Stimulated activated CD8-positive, alpha-beta memory T cell treated with anti-CD3 and anti-CD28 coated beads, Interleukin-7, amount 100 ng/mL, for 1 hour (primary cell): ENCODE measurements at places on chromosomes 3 and 15.

GRCh38 chr3:190516416-190516815 lies 2.5 kb downstream of the IL1RAP start:
- DNase-seq, result no peak

GRCh38 chr3:192597506-192597905 lies 129.8 kb downstream of the FGF12 start:
- DNase-seq, result no peak

DNA sequence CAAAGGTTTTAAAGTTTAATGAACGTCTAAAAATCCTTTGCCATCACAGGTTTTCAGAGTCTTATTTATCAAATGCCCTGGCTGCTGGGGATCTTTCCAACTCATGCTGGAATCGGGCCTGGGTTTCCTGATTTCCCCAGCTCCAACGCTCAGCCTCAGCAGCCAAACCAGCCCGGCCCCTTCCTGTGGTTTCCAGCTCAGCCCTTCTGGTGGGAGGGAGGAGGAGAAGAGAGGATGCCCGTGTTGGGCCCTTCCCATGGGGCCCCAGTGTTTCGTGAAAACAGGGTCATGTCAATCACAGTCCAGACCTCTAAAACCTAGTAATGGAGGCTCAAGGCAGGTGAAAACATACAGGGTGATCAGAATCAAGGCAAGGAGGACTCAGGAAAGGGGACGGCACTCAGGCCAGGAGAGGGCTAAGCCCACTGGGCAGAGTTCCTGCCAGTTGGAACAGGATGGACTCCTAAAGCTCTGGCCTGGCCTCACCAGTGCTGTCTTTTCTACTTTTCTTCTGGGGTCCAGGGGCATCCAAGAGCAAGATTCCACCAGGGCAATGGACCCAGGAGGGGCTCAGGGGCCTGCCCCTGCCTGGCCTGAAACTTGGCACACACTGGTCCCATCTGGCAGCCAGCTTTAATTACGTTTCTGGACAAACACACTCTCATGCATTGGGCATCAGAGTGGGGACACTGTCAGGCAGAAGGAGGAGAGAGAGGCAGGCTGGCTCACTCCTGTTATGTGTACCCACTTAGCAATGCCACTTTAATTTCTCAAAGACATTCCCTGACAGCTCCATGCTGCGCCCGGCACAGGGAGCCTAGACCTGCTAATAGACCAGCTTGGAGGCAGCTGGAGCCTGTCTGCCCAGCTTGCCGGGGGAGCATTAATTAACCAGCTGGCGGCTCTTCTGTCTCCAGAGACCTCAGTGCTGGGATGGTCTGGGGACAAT lies 194.6 kb downstream of the FAM43A start:
- DNase-seq, result no peak

- no peak for DNase-seq
Observed at GRCh38 chr15:84552896-84553295, 47.9 kb upstream of the ZSCAN2 start.

- no peak for DNase-seq
Observed at GRCh38 chr3:126451511-126451910, 24.2 kb downstream of the ZXDC start.

- no peak for DNase-seq
Observed at GRCh38 chr15:64251121-64251520, 88.3 kb upstream of the PPIB start.

- DNase-seq, result no peak
Observed at GRCh38 chr3:138588445-138588844, 5.6 kb downstream of the CEP70 start.

DNA sequence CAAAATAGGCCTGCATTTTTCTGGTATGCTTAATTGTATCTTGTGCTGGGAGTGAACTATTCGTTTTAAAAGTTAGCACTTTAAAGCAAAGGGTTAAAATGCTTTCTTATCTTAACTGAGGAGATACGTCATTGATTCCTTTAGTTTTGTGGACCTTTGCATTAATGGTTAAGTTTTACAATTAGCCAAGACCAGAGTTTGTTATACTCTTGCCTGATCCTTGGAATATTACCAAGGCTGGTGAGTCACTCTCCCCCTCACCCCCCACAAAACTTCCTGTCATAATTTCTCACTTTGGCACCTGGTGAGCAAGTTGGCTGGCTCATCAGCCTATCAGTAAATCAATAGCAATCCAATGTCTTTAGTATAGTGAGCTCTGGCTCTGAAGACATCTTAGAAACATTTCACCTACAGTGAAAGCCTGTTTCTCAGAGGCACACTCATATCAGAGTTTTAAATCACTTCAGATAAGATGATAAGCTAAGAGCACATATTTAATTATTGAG lies 26.7 kb downstream of the SLC2A2 start:
- DNase-seq, result no peak

- DNase-seq, result no peak
Observed at GRCh38 chr3:53740956-53741355, 105.3 kb downstream of the CHDH start.

GRCh38 chr15:62491642-62492041 lies 326.6 kb upstream of the C2CD4B start:
- DNase-seq, result no peak

GRCh38 chr15:82805994-82806406 lies at the start of gene FSD2:
Gene FSD2, minus strand, starts transcription at chr15:82806069. Its CDS starts 18,679 bp downstream, at chr15:82787390.
- peak; percentile 2 for DNase-seq

DNA sequence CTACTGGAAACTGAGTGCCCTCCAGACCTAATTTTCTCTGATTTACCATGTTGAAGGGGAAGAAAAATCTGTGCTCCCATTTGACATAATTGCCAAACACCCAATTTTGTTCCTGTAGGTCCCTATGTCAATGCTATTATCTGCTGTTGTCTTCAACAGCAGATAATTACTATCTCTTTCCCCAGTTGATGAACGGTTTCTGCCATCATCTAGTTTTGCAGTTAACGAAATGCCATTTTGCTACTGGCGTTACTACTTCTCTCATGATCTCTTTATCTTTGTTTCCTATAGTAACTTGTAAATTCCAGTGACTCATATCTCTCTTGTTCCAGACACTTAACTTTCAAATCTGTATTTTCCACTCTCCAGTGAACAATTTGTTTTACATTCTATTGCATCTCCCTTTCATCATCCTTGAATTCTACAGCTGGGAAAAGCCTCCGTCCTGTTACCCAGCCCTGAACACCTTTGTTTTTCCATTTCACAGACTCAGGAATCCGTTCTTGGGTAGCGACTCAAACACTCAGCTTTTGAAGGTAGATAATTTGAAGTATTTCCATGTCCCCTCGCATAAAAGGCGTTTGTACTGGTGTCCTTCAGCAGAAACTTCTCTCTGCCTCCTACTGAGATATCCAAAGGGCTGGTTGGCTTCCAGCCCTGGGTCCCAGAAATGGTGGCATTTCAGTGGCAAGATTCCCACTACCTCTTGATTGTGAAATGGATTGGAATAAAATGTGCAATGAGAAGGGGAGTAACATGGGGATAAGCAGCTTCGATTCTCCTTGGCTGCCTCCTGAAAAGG lies 111.7 kb downstream of the FOXB1 start:
- no peak for DNase-seq

GRCh38 chr3:101170062-101170771 lies 150.2 kb downstream of the IMPG2 start:
- DNase-seq, result no peak

- no peak for DNase-seq
Observed at GRCh38 chr3:140051019-140051957, 116.3 kb downstream of the CLSTN2 start.

DNA sequence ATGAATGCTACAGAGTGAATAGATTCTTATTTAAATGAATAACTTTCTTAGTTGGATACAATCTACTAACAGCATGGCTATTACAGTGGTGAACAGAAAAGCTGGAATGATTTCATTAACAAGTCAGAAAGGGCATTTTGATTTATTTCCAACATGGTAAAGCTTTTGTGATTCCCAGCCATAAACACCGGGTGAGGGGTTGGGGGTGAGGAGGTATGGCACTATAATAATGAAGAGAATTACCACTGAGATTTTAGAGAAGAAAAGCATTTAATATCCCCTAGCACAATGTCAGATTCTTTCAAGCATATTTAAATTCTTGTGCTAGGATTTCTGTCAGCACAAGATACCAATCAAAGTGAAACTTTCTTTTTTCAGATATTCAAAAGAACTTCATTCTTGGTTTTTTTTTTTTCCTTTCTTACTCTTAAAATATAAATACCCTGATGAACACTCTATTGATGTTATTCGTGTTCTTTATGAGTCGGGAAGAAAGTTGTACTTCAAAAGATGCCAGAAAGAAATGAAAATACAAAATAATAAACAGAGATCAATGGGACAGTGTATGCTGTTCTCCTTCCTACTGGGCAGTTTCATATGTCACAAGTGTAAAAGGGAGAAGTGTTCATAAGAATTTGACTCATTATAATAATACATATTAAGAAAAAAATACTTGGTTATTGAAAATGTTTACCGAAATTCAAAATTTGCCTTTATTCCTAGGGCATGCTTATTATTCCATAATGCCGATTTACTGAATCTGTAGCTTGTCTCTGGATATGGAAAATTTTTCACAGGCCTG lies 522.8 kb downstream of the CADM2 start:
- DNase-seq, result no peak

DNA sequence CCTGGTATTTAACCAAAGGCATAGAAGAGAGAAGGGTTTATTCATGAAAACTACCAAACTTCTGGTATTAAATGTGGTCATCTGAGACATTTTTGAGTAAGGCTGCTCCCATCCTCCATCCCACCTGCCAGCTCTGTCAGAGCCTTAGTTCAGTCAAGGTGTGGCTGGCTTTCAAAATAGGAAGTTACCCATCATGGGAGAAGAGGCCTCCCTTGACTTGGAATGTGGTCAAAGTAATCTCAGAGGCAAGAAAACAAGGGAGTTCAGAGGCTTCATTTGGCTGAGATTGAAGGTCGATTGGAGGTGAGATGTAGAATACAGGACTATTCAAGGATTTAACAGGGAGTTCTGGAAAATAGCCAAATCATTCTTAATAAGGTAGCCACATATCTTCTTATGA lies 540.4 kb upstream of the ARRDC4 start:
- DNase-seq, result no peak

DNA sequence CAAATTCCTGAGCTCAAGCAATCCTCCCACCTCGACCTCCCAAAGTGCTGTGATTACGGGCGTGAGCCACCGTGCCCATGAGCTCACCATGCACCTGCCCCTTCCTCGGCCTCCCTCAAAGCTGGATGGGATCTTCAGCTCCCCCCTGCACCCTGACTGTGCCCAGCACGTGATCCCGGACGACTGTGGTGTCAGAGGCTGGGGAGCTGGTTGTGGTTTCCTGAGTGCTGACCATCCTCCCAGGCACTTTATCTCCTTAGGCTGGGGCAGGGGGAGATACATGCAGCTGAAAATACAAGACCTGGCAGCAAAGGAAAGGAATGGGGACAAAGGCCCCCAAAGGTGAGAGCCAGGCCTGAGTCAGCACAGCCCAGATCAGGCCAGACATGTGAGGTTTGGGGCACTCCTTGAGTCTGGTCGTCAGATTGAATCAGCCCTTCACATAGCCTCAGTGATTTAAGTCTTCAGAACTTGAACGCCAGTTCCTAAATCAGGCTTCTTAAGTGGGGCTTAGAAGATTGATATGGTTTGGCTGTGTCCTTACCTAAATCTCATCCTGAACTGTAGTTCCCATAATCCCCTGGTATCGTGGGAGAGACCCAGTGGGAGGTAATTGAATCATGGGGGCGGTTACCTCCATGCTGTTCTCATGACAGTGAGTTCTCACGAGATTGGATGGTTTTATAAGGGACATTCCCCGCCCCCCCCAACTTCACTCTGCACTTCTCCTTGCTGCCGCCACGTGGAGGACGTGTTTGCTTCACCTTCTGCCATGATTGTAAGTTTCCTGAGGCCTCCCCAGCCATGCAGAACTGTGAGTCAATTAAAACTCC lies 35.8 kb downstream of the PRKCD start:
- DNase-seq, result no peak

- no peak for DNase-seq
Observed at GRCh38 chr3:23221136-23221535, 18.0 kb downstream of the UBE2E2 start.

DNA sequence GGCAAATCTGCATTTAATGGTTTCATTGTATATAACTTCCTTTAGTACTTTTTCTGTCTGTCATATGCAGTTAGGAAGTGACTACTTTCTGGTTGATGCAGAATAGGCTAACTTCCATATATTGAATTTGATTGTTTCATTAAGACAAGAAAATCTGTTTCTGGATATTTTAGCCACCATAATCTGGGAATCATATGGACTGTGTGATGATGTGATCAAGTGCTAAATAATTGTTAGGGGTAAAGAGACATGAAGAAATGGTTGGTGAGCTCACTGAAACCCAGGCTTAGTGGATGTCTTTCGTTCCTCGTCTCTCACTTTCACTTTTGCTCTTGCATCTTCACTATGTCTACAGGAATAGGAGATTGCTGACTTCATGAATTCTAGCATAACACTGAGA lies 3.5 kb upstream of the MNS1 start:
- DNase-seq, result no peak

DNA sequence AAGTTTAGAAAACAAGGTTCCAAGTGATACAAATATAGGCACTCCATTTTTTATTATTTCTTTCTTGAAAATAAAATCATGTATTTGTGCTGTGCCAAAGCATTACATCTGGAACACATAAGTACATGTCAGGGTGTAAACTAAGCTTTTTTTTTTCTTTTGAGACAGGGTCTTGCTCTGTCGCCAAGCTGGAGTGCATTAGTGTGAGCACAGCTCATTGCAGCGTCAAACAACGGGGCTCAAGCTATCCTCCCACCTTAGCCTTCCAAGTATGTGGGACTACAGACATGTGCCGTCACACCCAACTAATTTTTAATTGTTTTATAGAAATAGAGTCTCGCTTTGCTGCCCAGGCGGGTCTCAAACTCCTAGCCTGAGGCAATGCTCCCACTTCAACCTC lies 9.0 kb downstream of the SPATA12 start:
- no peak for DNase-seq

DNA sequence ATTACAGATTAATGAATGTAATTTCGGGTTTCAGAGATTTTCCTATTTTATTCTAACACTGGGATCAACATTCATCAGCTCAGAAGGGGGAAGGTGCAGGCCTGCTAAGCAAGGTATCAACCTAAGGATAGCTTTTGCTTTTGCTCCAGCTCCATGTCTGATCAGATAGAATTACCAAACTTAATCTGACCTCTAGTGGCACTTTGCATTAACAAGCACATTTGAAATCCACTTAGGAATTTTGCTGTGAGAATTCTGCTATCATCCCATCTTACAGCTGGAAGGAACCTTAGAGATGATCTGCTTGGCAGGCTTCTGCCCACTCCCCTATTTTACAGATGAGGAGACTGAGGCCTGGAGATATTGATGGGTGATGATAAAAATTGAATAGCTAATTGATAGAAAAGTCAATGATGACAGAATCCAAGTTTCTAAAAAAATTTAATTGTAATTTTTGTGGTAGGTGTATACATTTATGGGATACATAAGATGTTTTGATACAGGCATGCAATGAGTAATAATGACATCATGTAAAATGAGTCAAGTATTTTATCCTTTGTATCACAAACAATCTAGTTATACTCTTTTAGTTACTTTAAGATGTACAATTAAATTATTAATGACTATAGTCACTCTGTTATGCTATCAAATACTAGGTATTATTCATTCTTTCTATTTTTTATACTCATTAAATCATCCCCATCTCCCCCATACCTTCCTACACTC lies 209.2 kb upstream of the ZPLD1 start:
- DNase-seq, result no peak
